NCI-H187 treated with DMSO at 0.1 percent for 48 hours (cell line): ENCODE measurements at places on chromosomes 12 and 14.

- DNase-seq, result no peak
Measured at GRCh38 chr12:52689936-52690335, 9.7 kb upstream of the KRT1 start.

GRCh38 chr14:53325176-53325806 lies 172.2 kb upstream of the DDHD1 start:
- no peak for DNase-seq

GRCh38 chr12:64273527-64274403 lies 51.7 kb upstream of the KICS2 start:
- DNase-seq, result no peak

DNA sequence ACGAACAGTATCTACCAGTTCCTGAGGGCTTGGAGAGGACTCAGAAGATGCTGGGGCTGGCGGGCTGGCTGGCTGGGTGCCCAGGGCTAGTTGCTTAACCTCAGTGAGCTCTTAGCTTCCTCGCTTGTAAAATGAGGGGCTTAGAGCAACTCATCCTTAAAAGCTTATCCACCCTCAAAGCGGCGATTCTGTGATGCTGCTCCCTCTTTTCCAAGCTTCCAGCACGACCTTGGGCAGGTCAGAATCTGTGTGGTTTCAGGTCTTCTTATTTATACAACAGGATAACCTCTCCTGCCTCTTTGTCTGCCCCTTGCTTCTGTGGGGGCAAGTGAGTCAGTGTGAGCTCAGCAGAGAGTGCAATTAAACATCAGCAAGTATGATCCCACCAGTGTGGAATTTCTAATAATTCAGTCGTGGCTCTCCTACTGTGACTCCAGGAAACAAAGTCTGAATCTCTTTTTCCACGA lies 281.8 kb downstream of the KSR2 start:
- no peak for DNase-seq

GRCh38 chr12:123363740-123364531 lies 711 bp downstream of the SBNO1 start:
- no peak for DNase-seq
